ENCODE measurements at places on chromosomes 6 and 20. TPM values are rescaled to one million over a fixed set of nuclear protein-coding genes. Genes with fewer than 3 reads are reported as not detected.

Gene TREML1
- total RNA-seq, result 0.49 TPM

- DNase-seq, result peak; percentile 60
Measured at GRCh38 chr6:12875051-12875450, 158.5 kb downstream of the PHACTR1 start.

- no peak for DNase-seq
Measured at GRCh38 chr6:125529061-125529460, 220.4 kb upstream of the HEY2 start.

Gene BNIP5
- 0.10 TPM for total RNA-seq

Gene RUNX2
- total RNA-seq, result 2.9 TPM

Gene STMN3
- 21.6 TPM for total RNA-seq

DNA sequence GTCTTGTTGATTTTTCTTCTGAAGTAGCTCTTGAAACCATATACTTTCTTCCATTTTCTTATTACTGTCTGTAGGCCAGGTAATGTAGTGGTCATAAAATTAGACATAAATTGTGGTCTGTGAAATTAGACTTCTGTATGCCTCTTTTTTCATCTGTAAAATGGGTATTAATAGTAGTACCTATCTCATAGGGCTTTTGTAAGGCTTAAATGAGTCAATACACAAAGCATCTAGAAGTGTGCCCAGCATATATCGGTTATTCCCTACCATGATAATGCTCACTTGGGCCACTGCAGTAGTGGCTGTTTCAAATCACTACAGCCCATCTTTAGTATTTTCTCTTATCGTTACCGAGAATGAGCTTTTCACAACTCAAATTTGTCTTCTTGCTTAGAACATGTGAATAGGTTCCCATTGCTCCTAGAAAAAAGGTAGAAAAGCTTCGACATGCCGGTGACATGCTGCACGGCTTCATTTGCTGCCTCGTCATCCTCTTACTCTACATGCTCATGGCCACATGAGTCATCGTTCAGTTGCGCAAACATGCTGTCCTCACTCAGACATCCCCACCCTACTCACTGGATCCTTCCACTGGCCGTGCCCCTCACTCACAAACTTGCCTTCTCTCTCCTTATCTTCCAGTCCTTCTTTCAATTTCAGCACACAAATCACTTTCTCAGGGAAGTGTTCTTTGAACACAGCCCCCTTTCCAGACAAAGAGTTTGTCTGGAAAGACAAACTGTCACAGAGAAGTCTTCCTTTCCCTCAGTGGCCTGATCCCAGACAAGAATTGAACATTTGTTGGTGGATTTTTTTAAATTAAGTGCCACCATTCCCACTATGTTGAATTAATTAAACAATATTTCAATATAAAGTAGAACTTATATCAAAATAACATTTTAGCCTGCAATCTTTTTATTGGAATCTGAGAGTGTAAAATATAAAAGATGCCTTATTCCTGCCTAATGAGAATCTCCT, 32.2 kb upstream of the ERVFRD-1 start:
- no peak for DNase-seq

Gene IPCEF1
- total RNA-seq, result 2.5 TPM
